ENCODE measurements at places on chromosomes 13 and 19.

- no peak for DNase-seq
Observed at GRCh38 chr19:53595510-53595867, 36.3 kb upstream of the DPRX start.

GRCh38 chr13:82356667-82357410 is 1525.4 kb downstream of the SLITRK1 start:
- DNase-seq, result no peak

- no peak for DNase-seq
Observed at GRCh38 chr13:89518289-89519077, 1829.0 kb upstream of the MIR17HG start.

DNA sequence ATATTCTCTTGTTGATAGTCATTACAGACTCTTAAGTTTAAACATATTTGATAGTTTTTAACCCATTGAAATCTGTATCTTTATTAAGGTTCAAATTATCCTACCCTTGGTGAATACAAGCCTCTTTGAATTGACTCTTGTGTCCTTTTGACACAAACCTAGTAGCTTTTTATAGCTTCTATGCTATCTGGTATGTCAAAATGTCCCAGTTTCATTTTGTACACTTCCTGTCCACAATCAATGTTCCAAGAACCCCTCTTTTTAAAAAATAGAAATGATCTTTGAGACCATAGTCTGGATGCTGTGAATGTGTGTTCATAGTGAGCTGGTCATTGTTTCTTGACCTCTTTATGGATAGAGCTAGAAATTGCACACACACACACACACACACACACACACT is 39.2 kb upstream of the FGF14 start:
- no peak for DNase-seq

DNA sequence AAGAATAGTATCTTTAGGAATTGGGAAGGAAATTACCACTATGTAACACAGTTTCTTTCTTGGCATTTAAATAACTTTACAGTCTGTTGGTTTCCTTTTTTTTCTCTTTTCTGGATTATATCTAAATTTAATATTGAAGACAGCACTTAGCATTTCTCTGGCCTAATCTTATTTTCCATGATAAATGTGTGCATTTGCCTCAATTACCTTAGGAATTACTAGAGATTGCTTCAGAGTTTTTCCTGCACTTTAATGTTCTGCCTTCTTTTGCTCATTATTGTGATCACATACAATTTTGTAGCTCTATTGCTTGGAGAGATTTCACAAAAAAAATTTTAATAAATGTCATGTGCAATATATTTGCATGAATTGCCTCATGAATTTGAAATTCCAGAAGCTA is 25.1 kb downstream of the DCT start:
- no peak for DNase-seq

- no peak for DNase-seq
Observed at GRCh38 chr13:52399708-52400107, 6.3 kb downstream of the THSD1 start.

DNA sequence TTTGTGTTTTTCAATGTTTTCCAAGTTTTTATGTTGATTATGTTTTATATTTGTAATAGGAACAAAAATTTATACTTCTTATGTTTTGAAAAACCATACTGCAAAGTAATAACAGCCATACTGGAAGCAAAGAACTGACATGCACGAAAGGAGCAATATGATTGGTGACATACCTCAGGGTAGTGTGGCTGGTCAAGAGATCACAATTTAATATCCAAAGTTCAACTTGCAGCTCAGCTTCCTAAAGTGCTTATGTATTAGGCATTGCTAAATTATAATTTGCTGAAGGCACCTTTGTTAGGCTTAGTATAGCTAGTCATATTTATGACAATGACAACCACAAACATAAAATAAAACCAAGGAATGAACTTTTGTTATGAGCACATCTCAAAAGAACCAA is 25.9 kb downstream of the VWA8 start:
- DNase-seq, result no peak

GRCh38 chr19:49812452-49812996 is 568 bp downstream of the FUZ start:
- no peak for DNase-seq

- DNase-seq, result no peak
Observed at GRCh38 chr13:114341003-114341777, 26.9 kb downstream of the CHAMP1 start.

DNA sequence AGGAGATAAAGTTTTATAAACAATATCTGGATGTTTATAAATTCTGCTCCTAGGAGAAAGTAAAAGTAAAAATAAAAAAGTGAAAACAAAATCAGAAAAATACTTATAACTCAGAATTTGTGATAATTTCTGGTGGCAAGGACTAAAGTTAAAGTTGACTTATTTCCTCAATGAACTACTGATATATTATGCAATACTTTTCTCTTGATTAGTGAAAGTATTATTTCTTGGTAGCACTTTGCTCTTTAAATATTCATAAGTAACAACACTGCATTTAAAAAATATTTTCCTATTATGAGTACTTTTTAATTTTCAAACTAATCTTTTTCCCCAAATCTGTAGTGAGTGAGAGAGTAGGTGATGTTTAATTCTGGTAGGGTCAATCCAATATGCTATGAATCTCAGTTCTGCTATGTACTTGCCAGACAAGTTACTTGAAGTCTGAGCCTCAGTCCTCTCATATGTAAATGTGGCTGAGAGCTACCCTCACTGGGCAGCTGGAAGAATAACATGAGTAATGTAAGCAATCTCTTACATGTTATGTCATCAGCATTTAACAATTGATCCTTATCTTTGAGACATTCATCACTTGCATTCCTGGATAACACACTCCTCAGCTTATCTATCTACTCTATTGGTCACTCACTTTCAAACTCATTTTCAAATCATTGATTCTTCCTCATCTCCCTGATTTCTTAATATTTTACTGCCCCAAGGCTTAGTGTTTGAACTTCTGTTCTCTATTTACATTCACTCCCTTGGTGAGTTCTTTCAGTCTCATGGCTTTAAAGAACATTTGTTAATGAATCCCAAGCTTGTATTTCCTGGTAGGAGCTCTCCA is 239.0 kb downstream of the RGCC start:
- no peak for DNase-seq

DNA sequence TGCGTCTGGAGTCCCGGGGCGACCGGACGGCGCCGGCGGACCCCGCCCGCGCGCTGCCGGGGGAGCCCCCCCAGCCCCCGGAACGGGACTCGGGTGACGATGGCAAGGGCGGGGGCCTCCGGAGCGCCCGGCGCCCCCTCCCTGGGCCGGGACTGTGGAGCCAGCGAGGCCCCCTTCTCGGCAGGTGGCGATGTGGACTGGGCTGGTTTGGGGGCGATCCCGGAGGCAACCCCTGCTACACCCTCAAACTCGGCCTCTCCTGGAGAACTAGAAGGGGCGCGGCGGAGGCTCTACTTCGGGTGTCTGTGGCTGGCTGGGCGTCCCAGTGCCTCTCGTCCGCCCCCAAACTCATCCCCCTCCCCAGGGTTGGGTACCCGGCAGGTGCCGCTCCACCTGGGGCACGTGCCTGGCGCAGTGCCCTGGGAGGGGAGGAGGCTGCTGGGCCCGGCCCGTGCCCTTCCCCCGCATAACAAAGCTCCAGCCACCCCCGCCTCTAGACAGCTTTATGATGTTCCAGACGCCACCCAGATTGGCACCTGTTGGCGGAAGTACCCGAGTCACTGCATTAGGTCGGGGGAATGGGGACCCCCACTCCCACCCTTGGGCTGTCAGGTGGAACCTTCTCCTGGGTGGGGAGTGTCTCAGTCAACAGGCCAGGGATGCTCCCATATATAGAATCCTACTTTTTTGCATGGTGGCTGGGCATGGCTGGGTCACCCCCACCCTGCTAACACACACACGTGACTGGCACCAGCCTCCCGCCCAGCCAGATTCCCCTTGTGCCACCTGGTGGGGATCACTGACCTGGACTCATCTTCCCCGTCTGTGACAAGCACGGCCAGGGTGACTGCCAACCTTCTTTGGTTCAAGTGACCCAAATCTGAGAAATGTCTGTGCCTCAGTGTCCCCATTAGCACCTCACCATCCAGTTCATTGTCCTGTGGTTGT is 722 bp downstream of the PKN1 start:
- DNase-seq, result no peak

GRCh38 chr13:27569405-27569804 is 50.9 kb downstream of the LNX2 start:
- DNase-seq, result no peak

DNA sequence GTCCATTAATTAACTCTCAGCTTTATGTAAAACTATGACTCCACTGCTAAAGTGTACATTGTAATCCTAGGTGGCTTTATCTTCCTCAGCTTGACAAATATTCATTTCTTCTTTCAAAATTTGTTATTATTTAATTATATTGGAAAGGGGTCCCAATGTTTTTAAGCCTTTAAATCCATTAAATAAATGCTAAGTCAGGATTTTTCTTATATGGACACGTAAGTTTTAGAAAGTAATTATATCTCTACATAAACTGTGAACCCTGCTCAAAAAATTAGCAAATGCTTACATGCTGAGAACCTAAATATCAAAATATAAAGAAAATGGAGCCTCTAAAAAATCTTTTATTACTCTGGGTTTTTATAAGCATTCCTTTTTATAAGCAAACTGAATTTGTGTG is 78.2 kb upstream of the MIR17HG start:
- no peak for DNase-seq

GRCh38 chr13:79481685-79482052 is 714 bp downstream of the NDFIP2 start:
- DNase-seq, result no peak

DNA sequence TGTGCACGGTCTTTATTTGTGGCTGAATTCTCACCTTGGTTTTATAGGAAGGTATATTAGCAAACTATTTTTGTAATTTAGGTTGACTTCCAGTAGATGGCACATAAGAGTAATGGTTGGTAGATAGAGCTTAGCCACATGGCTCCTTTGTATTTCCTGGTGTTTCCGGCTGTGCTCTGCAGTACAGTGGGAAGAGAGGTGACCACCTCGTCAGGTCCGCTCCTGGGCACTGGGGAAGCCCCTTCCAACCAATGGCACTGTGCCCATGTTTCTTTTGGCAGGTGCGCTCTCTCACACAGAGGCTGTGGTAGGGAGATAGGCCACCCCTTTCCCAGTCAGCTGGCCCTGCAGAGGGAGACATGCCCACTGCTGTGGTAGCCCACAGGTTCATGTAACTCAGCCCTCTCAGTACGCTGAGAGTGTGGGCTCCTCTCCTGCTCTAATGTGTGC is 74.3 kb upstream of the ATP12A start:
- no peak for DNase-seq

GRCh38 chr19:5822181-5822844 is 17.2 kb downstream of the FUT6 start:
- no peak for DNase-seq

GRCh38 chr13:107250628-107251027 is 682.7 kb upstream of the ARGLU1 start:
- DNase-seq, result no peak

- no peak for DNase-seq
Observed at GRCh38 chr13:26168237-26168814, 53.8 kb downstream of the RNF6 start.

Data from GM19239 (cell line).